Natural killer cell treated with Interleukin-12 subunit alpha and Interleukin-12 subunit beta and Interleukin-15 and Interleukin-18, amount 100 ng/mL, for 72 hours (primary cell): ENCODE measurements at places on chromosomes 2 and 18. TPM values are rescaled to one million over a fixed set of nuclear protein-coding genes. Genes with fewer than 3 reads are reported as not detected.
A peak's percentile ranks its signal among the peaks of the same experiment; 100 is the strongest.

DNA sequence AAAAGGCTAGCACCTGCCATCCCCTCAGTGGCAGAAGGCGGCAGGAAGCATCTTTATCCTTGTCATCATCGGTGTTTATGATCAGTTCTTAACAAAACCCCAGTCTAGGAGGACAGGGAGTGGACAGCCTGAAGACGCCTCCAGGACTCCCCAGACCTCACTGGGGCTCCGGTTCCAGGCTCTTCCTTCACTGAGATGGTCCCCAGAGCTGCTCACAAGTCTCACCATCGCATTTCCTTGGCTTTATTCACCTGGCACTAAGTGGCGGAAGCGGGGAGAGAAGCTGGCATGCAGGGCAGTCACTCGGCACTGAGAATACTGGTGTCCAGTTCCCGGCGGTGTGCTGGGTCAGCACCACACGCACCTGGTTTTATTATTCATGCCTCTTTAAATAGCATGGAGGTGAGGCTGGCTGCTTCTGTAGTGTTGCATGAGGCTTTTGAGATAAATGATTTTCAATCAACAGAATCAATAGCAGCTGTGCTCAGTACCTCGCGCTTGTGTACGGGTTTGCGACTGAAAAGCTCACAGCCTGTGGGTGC, 68.7 kb downstream of the CABLES1 start:
- DNase-seq, result no peak

DNA sequence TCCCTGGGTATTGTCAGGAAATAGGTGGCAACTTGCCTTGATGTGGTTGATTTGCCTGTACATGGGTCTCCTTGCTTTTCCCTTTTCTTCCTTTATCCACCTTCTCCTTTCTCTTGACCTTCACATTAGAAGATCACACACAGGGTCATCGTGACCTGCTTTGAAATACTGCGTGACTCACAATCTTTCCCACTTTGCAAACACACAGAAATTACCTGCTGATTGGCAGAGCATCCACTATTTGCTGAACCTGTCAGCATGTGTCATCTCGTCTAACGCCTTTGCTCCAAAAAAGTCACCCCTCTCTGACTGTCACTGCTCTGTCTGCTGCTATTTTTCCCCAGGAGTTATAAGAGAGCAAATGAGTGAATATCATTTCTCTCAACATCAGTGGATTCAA, 60.8 kb downstream of the MYO3B start:
- DNase-seq, result no peak

DNA sequence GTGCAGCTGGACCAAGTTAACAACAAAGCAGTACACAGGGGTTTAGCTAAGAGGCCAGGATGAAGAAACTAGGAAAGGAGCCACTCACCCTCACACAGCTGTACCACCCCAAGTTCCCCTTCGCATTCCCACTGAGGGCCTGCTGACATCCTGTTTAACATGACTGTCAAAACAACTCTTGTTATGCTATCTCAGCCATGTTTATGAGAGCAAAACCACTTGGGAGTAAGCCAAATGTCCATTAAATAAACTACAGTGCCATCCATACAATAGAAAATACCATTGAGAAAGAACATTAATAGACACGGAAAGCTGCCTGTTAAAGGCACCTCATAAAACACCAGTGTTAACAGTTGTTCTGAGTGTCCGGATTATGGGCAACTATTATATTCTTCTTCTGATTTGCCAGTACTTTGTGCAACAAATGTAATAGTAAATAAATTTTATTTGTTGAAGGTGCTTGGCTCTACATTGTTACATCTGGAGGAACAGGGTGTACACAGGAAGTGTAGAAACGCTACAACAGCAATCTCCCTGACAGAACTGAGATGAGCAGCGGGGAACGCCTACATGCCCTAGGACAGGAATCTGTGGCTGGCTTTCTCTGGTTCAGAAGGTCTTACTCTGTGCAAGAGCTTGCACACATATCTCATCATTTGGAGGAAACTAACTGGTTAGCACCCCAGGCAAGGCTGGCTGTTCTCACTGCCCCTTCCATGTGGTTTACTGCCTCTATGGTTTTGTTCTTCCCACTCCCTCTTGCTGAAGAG, 85.6 kb downstream of the EHD3 start:
- DNase-seq, result no peak

Gene TCF7L1
- 0.14 TPM for total RNA-seq

Gene FBXO36
- 0.67 TPM for total RNA-seq

Gene OXER1
- total RNA-seq, result not detected

- DNase-seq, result no peak
Observed at GRCh38 chr18:49988101-49988500, 174.8 kb upstream of the ACAA2 start.

GRCh38 chr2:15869396-15869795, 71.0 kb upstream of the MYCN start:
- no peak for DNase-seq

DNA sequence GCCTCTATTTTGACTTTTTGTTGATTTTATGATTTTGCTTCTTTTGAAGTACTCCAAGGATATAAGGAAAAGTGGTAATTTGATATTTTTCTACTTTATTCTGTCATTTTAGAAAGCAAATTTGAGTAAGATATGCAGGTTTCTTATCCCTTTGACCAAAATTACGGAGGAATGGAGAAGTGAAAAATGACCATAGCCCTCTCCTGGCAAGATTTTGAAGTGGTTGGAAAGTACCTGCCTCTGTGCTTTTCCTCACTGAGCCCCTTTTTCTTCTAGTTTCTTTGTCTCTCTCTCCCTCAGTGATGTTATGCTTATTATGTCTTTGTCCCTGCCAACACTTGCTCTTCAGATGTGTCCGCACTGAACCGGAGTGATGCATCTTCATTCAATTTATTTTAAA, 898.1 kb downstream of the EPHA4 start:
- DNase-seq, result no peak

- DNase-seq, result peak; percentile 39
Observed at GRCh38 chr2:62200291-62200841, 4.5 kb downstream of the B3GNT2 start.

Gene SAG
- not detected for total RNA-seq

Gene DLGAP1
- total RNA-seq, result not detected

Gene LRP1B
- total RNA-seq, result not detected

Gene PRKAG3
- not detected for total RNA-seq

Gene SLC23A3
- total RNA-seq, result 2.4 TPM
